ENCODE measurements at places on chromosomes 13 and 19.

GRCh38 chr13:104823071-104823470 lies 1712.4 kb downstream of the EFNB2 start:
- no peak for DNase-seq

DNA sequence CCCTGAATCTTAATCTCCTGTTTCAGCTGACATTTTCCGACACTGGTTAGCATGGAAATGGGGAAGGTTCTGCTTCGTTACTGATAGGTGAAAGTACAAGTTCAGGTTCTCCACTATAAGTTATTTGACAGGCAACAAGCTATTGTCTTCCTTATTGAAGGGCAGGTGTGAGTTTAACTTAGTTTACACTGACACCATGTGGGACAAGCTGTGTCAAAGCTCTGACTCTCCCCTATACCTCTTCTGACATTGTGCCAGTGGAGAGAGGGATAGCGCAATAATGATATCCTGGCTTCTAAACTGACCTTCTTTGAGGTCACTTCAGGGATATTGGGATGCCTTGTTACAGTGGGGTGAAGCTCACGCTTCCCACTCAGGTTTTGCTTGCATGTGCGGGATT lies 587.0 kb upstream of the SLITRK5 start:
- no peak for DNase-seq

DNA sequence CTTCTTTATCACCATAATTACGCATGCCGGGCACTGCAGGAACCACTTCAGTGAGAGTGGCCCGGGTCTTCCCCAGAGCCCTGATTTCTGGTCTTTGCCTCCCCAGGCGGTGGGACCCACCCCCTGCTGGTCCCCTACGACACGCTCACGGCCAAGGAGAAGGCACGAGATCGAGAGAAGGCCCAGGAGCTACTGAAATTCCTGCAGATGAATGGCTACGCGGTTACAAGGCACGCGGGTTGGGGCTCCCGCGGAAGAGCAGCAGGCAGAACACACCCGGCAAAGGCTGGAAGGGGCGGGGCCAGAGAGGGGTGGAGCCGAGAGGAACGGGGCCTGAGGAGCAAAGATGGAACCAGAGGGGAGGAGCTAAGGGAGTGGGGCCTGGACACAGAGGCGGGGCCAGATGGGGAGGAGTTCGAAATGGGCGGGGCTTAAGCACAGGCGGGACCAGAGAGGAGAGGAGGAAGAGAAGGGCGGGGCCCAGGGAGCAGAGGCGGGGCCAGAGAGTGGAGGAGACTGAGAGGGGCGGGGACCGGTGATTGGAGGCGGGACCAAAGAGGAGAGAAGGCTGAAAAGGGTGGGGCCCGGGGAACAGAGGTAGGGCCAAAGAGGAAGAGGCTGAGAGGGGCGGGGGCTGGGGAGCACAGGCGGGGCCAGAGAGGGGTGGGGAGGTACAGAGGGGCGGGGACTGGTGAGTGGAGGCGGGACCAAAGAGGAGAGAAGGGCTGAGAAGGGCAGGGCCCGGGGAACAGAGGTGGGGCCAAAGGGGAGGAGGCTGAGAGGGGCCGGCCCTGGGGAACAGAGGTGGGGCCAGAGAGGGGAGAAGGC lies 73.4 kb downstream of the RYR1 start:
- peak; percentile 68 for DNase-seq

DNA sequence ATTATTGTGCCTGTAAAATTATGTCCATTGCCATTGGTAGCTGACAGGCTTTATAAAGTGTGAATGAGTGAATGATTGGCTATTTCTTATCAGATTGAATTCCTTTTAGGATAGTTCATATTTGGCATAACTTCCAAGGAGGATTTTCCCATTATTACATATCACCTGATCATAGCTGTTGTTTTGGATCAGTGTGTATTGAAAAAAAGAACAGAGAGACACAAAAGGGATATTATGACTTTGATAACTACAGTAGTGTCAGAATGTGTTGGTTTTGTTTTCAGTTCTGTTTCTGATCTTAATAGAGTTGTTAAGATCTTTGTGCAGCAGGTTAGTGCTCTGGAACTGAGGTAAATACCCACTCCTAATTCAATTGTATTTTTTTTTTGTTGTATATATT lies 103.8 kb downstream of the LRCH1 start:
- DNase-seq, result no peak

Data from stimulated activated CD4-positive, alpha-beta T cell treated with anti-CD3 and anti-CD28 coated beads, Interleukin-1b, Interleukin-23, amount 100 ng/mL, for 1 hour (primary cell).